ENCODE measurements at places on chromosomes 7 and 10.

- no peak for DNase-seq
Measured at GRCh38 chr7:90485734-90486316, 16.4 kb downstream of the PTTG1IP2 start.

DNA sequence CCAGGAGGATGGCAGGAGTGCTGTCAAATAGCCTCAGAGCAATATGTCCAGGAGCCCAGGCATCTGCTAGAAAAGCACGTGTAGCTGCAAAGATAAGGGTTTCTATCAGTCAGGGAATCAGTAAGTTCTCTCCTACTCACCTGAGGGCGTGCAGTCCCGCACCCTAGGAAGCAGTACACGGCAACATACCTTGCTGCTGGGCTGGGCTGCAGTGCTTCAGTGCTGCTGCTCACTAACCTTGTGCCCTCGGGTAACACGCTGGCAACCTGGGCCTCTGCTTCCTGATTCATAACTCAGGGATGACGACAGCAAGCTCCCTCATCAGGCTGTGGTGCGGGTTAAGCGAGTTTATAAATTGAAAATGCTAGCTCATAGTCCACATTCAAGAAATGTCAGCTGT, 29.5 kb upstream of the CCNY start:
- no peak for DNase-seq

- no peak for DNase-seq
Measured at GRCh38 chr10:75417522-75417927, 13.9 kb upstream of the LRMDA start.

DNA sequence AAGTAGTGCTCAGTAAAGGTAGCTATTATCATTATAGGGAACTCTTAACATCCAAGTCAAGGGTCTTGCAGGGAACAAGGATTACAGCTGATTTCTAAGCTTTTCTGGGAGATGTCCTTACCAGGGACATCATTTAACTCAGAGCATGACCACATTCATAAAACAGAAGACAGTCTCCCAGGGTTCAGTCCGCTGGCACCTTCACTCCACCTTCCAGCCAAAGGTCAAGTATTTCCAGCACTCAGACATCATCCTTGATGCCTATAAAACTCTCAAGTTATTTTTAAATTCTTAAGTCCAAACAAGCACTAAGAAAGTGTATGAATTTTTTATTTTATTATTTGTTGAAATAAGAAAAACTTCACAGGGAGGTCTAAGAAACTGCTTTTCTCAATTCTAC, 119.7 kb upstream of the KMT2E start:
- no peak for DNase-seq

GRCh38 chr10:117461766-117462423, 80.7 kb upstream of the EMX2 start:
- no peak for DNase-seq

- DNase-seq, result no peak
Measured at GRCh38 chr10:121747163-121747775, 149.0 kb upstream of the FGFR2 start.

DNA sequence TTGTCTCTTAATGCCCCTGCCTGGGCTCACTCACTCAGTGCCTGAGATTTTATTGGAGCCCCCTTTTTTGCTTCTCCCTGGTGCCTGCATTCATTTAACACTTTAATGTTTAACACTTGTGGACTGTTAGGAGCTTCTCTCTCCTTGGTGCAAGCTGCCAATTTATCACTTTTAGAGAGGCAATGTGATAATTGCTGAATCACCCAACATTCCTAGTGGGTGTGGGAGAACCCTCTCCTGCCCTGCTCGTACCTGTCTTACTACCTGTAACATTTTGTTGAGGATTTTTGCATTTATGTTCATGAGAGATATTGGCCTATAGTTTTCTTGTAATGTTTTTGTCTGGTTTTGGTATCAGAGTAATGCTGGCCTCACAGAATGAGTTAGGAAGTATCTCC, 13.2 kb downstream of the STAM start:
- no peak for DNase-seq

- DNase-seq, result no peak
Measured at GRCh38 chr10:2139746-2140145, 402.4 kb upstream of the ADARB2 start.

DNA sequence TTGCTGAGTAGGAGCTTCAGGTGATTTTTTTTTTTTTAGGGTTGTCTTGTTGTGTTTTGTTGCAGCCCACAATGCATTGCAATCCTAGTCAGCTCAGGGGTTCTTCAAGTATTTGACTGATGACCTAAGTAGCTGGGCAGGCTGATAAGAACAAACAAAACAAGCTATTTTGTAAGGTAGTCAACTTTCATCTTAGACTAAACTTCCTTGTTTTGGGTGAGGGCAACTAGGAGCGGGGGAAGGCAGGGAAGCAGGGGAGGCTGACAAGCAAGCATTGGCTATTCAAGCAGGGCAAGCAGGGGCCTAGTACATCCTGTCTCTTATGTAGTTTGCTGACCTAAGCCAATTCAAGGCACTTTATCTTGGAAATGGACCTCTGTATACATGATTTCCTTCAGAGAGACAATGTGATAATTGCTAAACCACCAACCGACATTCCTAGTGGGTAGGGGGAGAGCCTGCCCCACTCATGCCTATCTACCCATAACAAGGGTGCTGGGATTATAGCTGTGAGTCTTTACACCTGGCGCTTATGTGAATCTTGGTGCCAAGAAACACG, 163.3 kb upstream of the PRKCQ start:
- no peak for DNase-seq

DNA sequence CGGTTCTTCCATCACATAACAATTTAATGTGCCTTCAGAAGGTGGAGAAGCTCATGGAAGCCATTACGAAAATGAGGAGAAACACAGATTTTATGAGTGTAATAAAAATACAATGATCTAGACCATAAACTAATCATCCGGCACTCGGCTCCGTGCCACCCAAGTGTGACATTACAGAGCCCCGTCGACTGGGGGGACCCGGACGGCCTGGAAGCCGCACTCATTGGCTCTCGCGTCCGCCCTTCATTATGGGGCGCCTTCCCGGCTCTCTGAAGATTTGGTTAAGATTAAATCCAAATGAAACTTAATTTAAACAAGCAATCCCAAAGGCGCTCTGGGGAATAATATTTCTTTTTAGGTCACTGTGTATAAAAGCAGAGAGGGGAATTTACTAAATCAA, 242.6 kb downstream of the DNAJB6 start:
- DNase-seq, result no peak

DNA sequence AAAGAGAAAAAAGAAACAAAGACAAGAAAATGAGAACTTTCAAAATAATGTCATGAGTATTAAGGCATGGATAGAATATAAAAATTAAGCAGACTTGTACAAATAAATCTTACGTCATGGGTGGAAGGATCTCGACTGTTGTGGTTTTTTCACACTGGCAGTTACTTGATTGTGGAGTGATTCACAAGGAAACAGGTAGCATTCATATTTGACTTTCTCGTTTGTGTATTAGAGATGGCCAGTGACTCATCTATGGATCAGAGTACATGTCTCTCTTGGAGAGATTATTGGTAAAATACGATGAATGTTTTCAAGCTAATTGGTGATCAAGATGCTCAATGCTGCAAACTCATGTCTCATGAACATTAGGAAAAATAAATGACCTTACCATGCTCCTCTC, 564.3 kb downstream of the GATA3 start:
- no peak for DNase-seq

GRCh38 chr7:30403477-30403876, 75.1 kb downstream of the NOD1 start:
- DNase-seq, result no peak

- DNase-seq, result no peak
Measured at GRCh38 chr10:70782086-70782745, 3.0 kb downstream of the TBATA start.

- DNase-seq, result no peak
Measured at GRCh38 chr10:86630079-86630478, 24.3 kb upstream of the OPN4 start.

DNA sequence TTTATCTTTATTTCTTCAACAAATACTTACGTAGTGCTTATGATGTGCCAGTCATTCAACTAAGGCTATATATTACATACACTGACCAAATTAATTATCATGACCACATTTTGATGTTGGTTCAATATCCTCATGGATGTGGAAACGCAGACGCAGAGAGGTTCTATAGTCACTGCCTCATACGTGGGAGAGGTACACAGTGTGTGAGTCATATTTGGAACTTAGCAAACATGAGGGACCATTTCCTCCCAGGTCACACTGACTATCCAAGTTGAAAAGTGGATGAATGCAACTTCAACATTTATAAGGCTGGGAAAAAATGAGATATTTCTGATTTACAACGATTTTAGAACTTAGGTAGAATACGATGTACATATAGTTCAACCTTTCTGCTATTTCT, 113.6 kb downstream of the PRLHR start:
- DNase-seq, result no peak

- no peak for DNase-seq
Measured at GRCh38 chr7:50757703-50758390, 24.8 kb downstream of the GRB10 start.

DNA sequence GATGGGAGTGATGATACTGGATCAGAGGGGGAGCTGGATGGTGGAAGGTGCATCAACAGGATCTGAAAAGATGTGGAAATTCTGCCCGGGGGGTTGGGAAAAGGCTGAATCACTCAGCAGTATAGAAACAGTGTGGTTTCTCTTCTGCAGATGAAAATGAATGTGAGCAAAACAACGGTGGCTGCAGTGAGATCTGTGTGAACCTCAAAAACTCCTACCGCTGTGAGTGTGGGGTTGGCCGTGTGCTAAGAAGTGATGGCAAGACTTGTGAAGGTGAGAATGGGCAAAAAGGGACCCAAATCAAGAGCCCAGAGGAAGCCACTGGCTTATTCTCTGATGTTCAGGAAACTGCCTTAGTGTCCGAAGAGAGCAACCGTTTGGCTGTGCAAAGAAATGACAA, 12.9 kb downstream of the OIT3 start:
- DNase-seq, result no peak

DNA sequence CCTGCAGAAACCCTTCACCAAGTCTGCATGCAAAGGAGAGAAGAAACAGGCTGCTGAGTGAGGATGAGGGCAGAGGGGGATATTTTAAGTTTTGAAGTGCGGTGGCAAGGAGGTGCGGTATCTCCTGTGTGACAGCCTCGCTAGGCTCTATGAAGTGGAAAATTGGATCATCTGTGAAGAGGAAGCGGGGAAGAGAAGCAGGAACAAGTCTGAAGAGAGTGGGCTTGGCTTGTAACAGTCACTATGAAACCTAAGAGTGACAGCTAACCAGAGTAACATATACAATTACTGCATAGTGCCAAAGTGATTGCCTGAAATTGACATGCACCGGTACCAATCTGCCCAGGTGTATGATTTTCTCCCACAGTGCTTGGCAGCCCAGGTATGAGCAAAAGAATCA, 287.5 kb upstream of the KLF14 start:
- peak; percentile 38 for DNase-seq

DNA sequence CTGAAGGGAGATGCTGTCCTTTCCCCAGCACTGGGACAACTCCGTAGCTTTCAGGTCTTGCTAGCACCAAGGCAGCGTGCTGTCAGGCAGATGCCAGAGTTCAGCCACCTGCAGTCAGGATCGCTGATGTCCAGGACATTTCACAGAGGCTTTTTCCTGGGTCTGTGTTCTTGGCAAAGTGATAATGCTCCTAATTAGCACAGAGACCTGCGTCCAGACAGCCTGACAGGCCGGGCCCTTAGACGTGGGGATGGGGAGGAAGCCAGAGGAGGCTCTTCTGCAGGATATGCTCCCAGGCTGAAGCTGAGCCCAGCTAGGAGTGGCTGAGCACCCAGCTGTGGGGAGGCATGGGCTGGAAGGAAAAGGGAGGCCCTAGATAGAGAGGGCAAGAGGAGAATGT, 82.5 kb upstream of the TBX20 start:
- no peak for DNase-seq

DNA sequence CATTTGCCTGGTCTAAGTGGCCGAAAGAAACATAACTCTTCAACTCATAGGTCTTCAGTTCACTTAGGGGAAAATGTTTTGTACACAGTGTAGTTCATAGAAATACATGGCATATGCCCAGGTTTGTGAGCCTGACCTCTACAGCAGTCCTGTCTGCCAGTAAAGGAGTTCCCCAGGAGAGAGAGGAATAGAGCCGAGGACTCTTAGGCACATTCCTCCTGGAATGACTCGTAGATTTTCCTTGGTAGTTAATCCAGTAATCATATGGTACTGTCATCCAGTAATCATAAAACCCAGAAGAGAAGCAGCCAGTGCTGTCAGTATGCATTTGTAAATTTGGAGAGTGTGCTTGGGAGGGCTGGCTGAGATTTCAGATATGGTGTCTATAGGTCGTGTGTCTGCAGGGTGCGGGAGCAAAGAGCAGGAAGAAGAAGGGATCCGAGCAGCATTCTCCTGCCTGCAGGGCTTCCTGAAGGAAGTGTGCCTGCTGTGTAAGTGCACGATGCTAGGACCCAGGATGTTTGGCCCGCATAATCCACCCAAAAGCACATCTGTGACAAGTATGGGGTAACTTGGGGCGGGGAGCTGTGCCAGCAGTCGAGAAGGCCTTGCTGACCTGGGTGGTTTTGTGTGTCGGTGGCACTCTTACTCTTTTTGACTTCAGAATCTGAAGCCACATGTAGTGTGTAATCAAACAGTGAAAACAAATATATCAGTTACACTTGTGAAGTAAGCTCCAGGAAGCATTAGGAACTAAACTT, 13.9 kb downstream of the EIF4H start:
- no peak for DNase-seq

DNA sequence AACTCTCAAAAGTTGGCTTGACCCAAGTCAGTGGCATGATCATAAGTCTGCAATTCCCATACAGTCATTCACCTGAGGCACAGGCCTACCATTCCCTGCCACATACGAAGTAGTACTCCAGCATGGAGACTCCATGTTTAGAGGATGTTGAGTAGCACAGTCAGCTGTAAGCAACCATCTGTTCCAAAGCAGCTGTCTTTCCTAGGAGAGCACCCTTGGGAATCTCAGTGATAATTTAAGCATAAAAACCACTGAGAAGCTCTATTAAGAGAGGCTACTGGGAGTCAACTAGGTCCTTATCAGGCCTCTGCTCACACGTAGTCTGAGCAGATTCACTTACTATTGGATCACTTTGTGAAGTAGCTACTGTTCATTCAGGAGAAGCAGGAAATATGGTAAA, 61.6 kb upstream of the UNC5B start:
- peak; percentile 82 for DNase-seq

DNA sequence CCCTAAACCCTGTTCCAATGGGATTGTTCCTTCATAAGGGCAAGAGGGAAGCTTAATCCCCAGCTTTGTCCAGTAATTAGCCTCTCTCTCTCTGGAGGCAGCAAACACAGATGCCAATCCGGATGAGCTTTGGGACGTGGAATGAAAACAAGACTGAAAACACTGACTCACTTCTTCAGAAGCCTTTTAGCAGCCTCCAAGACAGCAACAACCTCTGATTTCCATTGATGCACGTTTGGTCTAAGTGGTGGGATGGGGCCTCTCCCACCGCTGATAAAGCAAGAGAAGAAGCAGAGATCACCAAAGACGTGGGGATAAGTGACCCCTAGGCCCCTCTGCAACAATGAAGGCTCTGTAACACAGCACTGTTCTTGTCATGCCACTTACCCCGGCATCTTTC, 5.8 kb upstream of the GFRA1 start:
- no peak for DNase-seq

DNA sequence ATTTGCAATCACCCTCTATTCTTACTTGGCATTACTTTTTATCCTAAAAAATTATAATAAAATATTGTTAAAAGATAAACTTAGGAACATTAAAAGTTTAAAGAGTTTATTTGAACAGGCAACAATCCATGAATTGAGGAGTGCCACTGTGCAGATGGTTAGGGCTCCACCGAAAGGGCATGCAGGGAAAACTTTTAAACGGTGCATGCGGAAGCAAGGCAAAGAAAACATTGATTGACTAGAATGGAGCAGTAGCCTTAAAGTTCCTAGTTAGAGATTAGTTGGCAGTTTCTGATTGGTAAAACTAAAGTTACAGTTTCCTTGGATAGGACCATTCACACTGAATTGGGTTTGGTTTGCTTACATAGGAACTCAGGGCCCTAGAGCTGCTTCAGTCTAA, 17.3 kb downstream of the CC2D2B start:
- no peak for DNase-seq

All from NCI-H1694 treated with DMSO at 0.1 percent for 48 hours (cell line).